Foreskin keratinocyte (primary cell): ENCODE measurements at places on chromosomes 2 and 18.
A peak's percentile ranks its signal among the peaks of the same experiment; 100 is the strongest.

GRCh38 chr18:13649397-13650390 lies 76.7 kb downstream of the FAM210A start:
- no peak for DNase-seq

DNA sequence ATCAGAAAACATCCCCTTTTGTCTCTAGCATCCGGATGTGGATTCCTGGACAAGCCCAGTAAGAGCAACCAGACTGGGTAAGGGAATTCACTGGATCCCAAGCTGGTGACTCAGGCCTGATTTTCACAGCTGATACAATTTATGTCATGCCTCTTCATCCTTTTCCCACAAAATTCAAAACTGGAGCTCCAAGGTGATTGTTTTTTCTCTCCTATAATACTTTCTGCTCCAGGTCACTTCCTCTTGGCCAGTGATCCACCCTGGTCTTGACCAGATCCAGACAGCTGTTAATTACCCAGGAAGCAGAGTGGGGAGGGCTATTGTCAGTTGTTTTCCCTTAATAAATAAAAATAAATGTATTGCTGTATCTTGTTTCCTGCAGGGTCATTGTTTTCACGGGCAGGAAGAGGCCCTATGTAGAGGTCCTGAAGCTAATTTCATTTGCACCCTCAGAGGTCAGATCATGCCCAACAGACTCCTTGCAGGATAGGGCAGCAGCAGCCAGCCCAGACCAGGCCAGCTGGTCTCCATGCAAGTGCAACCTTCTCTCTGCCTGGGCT lies 57.6 kb downstream of the EVA1A start:
- DNase-seq: peak; percentile 91

DNA sequence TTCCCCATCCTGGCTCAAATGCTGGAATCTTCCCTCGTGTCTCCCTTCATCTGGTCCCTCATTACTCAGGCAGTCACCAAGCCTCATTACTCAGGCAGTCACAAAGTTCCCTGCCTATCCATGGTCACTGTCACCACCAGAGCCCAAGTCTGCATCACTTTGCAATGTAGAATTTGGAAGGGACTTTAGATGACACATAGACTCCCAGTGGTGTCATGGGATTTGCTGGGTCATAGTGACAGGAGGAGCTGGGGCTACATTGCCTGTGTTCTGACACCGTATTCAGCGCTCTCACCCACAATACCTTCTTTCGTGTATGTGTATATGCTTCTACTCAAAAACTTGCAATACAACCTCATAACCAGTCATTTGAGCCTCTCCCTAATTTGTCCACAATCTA lies 2.1 kb upstream of the EMILIN1 start:
- DNase-seq: no peak

- DNase-seq: no peak
Observed at GRCh38 chr18:79856119-79857007, 58.6 kb downstream of the KCNG2 start.

- DNase-seq: no peak
Observed at GRCh38 chr18:64199581-64199980, 50.7 kb upstream of the LINC00305 start.

DNA sequence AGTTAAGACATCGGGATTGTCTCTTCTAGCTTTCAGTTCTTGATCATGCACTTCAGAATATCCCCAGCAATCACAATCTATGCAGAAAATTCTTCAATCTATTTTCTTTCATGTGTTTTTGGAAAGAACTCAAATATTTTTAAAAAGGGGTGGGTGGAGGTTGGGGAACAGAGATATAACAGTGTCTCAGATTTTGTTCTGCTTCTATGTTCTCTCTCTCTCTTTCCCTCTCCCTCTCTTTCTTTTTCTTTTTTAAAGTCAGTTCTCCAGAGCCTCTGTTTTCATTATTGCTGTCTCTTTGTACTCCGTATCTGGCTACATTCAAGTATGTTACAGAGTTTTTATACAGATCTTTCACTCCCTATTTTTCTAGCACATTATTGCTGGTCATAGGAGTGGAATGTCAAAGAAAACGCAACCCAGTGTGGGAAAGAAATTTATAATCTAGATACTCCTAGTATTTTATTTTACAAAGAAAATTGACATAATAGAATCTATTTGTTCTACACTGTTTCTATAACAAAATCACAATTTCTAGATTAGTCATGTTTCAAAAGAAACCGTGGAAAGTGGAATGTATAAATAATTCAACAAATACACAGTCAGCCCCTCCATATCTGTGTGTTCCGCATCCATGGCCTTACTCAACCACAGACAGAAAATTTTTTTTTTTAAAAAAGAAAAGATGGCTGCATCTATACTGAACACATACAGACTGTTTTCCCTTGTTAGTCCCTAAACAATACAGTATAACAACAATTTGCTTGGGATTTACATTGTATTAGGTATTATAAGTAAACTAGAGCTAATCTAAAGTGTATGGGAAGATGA lies 11.2 kb upstream of the NEMP2 start:
- DNase-seq: no peak

DNA sequence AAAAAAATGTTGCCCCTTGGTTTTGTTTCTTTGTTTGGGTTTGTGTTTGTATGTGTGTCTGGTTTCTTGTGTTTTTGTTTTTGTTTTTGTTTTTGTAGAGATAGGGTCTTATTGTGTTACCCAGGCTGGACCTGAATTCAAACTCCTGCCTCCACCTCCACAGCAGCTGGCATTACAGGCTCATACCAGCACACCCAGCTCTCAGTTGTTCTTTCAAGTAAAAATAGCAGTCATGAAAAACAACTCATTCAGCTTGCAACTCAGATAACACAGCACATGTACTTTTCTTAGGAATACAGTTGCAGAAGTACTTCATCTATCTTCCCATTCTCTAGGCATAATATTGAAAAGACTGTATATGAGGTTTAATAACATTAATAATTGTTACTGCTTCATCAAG lies 37.0 kb downstream of the ZC3H8 start:
- DNase-seq: no peak

DNA sequence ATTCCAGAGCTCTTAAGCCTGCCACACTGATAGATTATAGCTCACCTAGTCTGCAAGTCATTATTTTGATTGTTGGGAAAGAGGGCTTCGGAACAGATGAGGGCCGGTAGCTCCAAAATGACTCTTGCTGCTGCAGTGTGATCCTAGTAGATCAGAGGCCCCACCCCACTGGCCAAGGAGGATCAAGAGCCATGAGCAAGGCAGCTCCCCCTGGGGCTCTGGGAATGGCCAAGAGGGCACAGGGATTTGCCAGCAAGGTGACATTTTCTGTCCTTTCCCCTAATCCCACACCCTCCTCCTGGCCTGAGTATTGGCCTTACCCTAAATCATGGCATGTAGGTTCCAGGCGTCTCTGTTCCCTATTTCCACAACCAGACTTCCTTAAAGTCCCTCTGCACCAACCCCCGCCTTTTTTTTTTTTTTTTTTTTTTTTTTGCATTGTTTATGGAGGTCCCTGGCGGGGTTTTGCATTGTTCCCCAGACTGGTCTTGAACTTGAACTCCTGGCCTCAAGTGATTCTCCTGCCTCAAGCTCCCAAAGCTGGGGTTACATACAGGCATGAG lies 36.5 kb downstream of the EIF4E2 start:
- DNase-seq: no peak

GRCh38 chr2:215498431-215498830 lies 62.6 kb upstream of the FN1 start:
- DNase-seq: no peak

GRCh38 chr18:7565677-7566076 lies 1.4 kb upstream of the PTPRM start:
- DNase-seq: no peak
